ENCODE measurements at places on chromosomes 13 and 19.
A peak's percentile ranks its signal among the peaks of the same experiment; 100 is the strongest.

DNA sequence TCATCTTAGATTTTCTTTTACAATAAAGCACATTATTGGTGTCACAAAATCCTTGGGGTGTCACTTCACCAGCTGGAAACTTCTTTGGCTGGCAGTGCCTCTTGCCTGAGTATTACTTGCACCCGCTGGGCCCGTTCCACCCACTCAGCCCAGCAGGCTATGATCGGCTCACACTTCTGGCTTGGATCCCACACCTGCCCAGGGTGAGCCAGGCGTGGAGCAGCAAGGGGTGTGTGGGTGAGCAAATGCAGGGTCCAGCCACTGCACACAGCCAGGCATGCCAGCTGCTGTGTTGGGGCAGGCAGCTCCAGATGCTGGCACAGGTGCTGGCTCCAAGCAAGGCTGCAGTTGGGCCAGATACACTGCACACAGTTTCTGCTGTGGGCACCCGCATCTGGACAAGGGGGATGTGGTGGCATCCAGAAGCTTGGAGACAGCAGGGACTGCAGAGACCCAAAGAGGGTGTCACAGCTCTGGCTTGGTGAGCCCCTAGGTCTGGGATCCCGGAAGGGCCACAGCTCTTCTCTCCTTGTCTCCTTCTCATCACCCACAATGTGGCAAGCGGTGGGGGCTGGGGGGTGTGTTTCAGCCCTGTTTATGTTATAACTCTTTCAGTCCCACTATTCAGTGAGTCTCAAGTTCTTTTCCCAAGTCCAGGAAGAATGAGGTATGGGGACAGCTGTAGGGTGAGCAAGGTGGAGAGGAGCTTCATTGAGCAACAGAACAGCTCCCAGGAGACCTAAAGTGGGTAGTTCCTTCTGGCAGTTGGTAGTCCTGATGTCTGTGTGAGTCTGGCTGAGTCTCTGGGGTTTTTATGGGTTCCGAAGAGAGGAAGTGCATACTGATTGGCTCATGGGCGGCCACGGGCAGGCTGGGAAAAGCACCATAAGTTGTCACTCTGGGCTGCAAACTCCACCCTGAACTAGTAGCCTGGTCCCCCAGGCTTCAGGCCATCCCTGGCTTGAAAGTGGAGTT is 25.3 kb upstream of the TBC1D4 start:
- no peak for DNase-seq

GRCh38 chr19:41543582-41543981 is 32.4 kb upstream of the CEACAM21 start:
- DNase-seq: no peak

DNA sequence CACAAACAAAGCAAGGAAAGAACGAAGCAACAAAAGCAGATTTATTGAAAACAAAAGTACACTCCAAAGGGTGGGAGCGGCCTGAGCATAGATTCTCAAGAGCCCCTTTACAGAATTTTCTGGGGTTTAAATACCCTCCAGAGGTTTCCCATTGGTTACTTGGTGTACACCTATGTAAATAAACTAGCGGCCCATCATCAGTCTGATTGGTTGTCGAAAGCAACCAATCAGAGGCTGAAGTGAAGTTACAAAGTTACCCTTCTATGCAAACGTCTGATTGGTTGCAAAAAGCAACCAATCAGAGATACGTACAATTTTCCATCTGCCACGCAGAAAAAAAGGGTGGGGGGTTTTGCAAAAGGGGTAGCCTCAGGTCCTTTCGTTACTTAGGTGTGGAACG is 96.3 kb upstream of the UBAC2 start:
- DNase-seq: no peak

- DNase-seq: peak; percentile 36
Observed at GRCh38 chr19:19026299-19026971, 6.9 kb downstream of the SUGP2 start.

DNA sequence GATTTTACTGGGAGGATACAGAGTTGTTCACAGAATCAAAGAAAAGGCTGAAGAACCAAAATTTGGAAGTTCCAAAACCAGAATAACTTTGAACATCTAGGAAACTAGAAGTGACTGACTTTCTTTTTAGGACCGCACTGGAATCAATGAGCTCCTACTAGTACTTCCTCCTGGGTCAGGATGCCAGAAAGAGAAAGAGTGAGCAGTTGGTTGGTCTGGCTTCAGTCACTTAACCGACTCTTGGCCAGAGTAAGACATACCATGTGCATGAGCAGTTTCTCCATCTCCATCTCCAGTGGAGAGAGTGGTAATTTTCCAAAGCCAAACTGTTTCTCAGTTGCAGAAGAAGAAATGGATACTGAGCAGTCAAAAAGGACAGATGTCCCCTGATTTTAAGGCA is 27.1 kb upstream of the MTUS2 start:
- DNase-seq: no peak

DNA sequence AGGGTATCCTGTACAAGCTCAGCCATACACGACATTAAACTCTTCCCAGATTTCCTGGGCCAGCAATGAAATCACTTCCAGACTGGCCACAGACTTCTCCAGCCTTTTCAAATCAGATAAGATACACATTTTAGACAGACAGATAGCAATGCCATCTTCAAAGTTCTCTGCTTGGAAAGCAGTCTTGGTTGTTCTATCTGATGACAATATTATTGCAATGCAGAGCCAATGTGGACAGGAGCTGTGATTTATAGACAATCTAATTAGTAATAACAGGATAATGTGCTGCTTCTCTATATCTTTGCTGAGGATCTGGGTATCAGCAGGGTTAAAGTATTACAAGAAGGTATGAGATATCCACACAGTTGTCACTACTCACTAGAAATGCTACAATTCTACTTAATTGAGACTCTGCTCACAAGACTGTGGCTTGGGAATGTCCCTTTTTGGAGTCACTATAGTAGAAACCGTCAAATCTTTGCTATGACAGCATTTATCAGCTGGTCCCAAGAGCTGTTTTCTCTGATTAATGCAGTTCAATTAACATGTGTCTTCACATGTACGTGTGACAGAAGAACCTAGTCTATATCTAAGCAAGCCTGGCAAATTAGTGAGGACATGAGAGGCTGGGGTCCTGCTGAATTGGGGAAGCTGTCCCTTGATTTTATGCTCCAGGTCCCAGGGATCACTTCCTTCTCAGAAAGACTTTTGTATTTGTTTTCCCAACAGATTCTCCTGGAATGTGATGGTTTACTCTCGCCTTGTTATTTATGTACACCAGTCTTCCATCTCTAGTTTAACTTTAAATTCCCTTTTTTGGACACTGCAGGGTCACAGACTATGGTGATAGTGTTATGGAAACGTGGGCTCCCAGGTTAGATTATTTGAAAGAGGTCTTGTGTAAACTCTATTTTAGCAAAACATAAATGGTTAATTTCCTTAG is 68.8 kb downstream of the COL4A1 start:
- no peak for DNase-seq

GRCh38 chr13:46051968-46052318 is 603 bp downstream of the ZC3H13 start:
- DNase-seq: no peak

GRCh38 chr13:28493740-28494503 is 1.0 kb downstream of the FLT1 start:
- DNase-seq: peak; percentile 41

DNA sequence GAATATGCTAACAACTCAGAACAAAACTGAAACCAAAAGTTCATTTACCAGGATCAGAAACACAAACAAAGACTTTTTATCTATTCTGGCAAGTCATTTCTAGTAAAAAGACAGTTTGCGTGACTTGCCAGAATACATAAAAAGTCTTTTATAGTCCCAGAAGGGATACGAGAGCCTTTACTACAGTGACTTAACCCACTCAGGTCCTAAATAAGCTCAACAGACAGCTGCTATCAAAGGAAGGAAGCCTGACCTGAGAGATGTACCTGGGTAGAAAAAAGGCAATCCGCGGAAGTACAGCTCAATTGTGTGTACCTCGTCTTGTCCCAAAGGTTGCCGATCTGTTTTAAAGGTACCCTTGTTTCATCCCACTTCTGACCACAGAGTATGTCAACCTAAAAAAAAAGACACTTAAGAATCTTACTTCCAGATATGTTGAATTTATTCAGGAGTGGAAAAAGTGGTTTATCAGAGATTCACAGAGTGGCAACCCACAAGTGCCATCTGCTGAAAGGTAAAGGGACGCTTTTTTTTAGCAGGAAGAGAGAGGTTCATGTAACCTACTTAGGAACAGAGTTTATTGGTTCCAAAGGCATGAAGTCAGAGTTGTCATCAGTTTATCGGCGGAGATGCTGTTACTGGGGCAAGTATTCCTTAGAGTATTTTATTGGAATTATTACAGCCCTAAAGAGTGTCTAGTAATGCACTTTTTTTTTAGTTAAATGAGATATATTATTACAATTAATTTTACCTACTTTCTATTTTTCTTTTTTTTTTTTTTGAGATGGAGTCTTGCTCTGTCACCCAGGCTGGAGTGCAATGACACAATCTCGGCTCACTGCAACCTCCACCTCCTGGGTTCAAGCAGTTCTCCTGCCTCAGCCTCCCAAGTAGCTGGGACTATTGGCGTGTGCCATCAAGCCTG is 69.7 kb upstream of the C1QTNF9B start:
- no peak for DNase-seq

DNA sequence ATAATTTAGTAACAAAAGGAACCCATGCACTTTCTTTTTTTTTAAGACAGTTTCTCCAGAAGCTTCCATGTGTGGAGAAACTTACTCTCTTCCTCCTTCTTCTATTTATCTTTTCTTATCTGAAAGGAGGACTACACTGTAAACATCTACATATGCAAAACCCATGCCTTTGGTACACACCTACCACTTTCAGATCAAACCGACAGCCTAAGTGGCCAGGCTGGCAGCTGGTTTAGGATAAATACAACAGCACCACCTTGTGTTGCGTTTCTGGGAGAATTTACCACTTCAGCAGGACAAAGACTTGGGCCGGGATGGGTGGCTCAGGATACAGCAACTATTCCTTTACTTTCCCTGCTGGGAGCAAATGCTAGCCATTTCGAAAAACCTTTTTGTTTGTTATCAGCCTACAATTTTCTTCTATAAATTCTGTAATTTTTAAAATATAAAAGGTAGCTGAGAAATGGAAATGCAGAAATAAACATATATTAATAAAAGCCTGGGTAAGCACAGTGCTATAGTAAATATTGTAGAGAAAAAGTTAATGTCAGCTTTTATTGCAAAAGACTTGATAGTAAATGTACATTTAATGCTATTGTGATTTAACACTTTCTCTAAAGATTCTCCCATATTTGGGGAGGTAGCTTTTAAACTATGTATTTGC is 94.0 kb upstream of the RFC3 start:
- DNase-seq: peak; percentile 75

GRCh38 chr13:98535501-98536354 is 41.2 kb downstream of the STK24 start:
- DNase-seq: no peak

- no peak for DNase-seq
Observed at GRCh38 chr13:95098916-95099315, 202.3 kb downstream of the ABCC4 start.

- peak; percentile 16 for DNase-seq
Observed at GRCh38 chr13:20772401-20773131, 1.2 kb downstream of the EEF1AKMT1 start.

- DNase-seq: no peak
Observed at GRCh38 chr19:40565910-40566495, 10.7 kb upstream of the SHKBP1 start.

GRCh38 chr13:34085204-34085603 is 267.3 kb downstream of the RFC3 start:
- DNase-seq: no peak

DNA sequence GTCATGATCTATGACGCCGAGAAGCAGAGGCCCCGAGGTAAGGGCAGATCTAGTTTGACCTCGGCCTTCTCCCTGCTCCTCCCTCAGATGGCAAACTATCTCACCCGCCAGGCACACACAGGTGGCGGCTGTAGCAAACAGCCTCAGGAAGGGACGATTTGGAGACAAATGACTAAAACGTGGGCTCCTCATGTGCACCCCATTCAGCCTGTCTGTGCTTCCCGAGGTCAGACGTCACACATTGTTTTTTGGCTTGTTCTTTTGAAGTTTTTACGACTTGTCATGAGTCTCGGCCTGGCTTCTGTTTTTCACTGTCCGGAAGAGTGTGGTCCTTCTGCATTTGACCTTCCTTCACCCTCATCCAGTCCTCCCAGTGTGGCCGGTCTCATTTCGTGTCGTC is 15.0 kb downstream of the DAZAP1 start:
- no peak for DNase-seq

DNA sequence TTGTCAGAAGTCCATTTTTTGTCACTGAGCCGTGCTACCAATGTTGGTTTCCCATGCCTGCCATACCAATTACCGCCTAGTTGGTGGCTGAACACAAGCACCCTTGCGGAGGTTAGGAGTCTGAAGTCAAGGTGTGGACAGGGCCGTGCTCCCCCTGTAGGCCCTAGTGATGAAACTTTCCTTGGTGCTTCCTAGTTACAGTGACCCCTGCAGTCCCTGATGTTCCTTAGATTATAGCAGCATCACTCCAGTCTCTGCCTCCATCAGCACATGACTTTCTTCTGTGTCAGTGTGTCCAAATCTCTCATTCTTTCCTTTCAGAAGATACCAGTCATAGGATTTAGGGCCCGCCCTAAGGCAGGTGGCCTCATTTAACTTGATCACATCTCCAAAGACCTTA is 99.0 kb downstream of the MYO16 start:
- DNase-seq: peak; percentile 55

DNA sequence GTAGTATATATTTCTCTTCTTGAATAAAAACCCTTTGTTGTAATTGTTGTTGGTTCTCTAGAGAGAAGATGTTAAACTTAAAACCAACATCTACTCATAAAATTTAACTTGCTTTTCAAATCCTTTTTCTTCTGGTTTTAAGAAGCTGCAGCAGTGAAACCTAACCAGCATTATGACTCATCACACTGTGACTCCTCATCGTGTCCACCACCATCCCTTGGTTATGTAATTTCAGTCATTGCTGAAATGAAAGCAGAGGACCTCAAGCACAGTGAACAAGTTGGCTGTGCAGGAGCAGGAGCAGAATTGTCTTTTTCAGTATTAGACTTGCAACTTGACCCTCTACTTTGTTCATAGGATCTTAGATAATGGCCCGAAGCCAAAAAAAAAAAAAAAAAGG is 64.9 kb upstream of the HTR2A start:
- DNase-seq: no peak

DNA sequence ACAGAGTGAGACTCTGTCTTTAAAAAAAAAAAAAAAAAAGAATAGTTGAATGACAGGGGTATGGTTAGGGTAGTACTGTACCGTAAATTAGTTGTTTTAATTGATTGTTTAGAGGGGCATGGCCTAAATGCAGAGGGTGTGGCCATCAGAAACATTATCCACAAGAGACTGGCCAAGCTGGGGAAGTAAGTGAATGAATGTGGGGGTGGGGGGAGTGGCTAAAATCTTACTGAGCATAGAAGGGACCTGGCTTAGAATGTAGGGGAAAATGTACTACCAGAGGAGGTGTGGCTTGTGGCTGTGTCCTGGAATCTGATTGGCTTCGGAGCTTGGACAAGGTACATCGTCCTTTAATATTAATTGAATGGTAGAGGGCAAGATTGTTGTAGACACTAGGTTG is 3.8 kb downstream of the BCL2L12 start:
- DNase-seq: no peak
